ENCODE measurements at places on chromosomes 11 and 22.

GRCh38 chr11:121431820-121432526, 20.1 kb upstream of the SORL1 start:
- no peak for DNase-seq

DNA sequence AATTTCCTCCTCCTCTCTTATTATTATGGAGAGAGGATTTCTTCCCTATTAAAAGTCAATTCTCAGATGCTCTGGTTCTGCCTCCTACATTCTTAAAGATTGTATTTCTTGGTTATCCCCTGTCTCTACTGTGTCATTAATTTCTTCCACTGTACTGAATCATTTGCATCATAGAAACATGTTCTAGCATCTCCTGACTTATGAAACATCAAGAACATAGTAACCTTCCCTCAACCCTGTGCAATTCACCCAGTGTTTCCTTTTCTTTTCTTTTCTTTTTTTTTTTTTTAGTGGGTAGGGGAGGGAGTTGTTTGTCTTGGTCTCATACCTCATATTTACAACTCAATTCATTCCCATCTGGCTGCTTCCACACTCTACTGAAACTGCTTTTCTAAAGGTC, 288.0 kb upstream of the PLET1 start:
- no peak for DNase-seq

- peak; percentile 98 for DNase-seq
These were observed at the start of gene CYP2R1 for GRCh38 chr11:14892036-14892556. Gene CYP2R1, minus strand, starts transcription at chr11:14892231. Its CDS starts 26 bp downstream, at chr11:14892205.

DNA sequence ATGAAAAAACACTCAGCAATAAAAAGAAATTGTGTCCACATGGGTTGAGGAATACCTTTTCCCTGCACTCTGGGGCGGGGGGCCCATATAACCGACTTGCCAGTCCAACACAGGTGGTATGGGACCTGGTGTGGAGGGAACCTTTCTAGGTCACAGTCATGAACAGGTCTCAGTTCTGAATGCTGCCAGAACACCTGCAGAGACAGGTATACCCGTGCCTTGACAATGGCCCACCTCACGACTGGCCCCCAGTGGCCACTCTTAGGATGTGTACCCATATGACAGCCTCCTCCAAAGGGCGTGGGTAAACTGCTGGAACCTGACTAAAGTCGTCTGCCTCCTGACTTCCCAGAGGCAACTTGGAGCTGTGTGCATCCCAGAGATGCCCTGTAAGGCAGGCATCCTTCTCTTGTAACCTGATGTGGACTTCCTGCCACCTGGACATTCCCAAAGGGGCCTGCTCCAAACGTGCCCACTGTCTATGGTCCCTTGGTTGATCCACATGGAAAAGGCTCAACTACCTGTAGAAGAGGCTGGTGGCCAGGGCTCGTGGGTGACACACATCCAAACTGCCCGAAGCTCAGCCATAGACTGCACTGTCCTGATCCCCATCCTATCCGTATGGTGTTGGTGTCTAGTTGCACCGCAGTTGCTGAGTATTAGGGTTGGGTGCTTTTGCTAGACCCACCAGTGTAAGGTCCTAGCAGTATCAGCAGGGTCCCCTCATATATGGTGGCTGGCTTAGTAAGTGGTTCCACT, 859.3 kb downstream of the BRD1 start:
- DNase-seq = no peak

- DNase-seq = peak; percentile 54
These were observed 345.4 kb upstream of the KIRREL3 start for GRCh38 chr11:127345819-127346459.

- DNase-seq = peak; percentile 84
These were observed 25.1 kb upstream of the RELT start for GRCh38 chr11:73350908-73351636.

- peak; percentile 92 for DNase-seq
These were observed 32.9 kb downstream of the LRRC32 start for GRCh38 chr11:76637491-76638269.

- DNase-seq = no peak
These were observed 110.9 kb downstream of the TSPAN18 start for GRCh38 chr11:44837661-44838060.

DNA sequence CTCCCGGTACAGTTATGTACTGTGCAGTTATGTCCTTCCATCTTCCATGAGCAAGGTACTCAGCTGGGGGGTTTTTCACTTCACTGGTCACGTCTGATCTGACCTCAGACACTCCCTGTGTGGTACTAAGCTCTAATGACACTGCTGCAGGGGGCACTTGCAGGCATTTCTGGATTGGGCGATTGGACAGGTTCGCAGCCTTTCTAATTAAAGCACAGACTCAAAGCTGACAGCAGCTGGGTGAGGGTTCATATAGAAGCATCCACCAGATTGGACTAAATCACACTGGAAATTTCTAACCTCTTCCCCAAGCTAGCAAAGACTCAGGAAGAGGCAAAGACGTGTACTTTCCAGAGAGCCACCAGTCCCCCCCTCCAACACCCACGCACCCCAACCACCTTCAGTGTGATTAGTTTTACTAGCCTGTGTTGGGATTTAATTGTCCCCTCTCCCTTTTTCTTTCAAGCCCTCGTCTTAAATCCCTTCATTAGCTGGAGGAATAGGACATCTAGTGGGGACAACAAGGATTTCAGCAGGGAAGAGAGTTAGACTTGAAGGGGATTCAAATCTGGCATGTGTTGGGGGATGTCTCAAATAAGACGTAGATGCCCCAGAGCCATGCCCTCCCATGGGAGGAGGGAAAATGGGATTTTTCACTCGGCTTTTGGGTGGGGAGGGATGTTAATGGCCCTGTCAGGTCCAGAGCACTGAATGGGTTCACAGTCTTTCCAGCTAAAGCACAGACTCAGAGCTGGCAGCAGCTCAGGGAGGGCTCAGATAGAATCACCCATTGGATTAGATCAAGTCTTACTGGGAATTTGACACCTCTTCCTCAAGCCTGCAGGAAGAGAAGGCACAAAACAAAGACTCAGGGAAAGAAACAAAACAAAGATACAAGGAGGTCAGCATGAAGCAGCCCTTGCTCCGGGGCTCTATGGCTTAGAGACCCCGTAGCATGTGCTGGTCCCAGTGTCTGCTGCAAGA, 10.9 kb downstream of the INS start:
- DNase-seq = no peak

DNA sequence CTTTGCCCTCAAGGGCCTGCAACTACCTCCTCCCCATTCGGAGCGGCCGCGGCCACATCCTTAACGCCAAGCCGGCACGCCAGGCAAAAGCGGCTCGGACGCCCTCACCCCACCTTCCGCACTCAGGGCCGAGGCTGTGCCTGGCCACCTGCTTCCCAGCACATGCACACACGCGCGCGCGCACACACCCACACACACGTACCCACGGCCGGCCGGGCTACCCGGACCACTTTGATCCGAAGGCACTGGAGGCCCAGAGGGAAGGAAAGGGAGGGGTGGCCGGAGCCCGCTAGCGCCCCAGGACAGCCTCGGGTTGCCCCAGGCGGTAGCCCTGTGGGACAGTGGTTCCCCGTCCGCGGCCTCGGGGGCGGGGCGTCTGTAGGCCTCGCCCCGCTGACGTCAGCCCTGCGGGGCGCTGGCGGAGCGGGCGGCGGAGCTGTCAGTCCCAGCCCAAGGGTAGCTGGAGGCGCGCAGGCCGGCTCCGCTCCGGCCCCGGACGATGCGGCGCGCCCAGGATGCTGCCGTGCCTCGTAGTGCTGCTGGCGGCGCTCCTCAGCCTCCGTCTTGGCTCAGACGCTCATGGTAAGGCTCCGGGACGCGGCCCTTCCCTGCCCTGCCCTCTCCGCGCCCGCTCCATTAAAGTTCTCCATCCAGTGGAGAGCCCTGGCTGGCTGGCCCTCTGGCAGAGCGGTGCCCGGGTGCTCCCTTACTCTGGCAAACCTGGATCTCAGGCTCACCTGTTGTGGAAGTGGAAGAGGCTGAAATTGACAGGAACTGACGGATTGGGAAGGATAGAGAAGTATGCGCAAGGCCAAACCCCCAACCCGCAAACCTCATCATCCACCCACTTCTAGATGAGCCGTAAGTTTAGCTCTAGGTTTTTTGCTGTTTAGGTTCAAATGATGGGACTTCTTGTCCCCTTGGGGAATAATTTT, at the start of gene IL10RA:
Gene IL10RA (plus strand): TSS at position 442 of the 935 bp plus-strand sequence. CDS start 74 bp downstream, at position 516.
- DNase-seq = peak; percentile 89

- DNase-seq = no peak
These were observed 13.0 kb downstream of the C11orf86 start for GRCh38 chr11:66987924-66988637.

- no peak for DNase-seq
These were observed 26.8 kb downstream of the PAK1 start for GRCh38 chr11:77446911-77447629.

GRCh38 chr22:48724899-48725298, 1102.8 kb downstream of the BRD1 start:
- no peak for DNase-seq

- no peak for DNase-seq
These were observed at the start of gene MCAM for GRCh38 chr11:119316729-119317591. Gene MCAM, minus strand, starts transcription at chr11:119317130. Its CDS starts 29 bp downstream, at chr11:119317101.

DNA sequence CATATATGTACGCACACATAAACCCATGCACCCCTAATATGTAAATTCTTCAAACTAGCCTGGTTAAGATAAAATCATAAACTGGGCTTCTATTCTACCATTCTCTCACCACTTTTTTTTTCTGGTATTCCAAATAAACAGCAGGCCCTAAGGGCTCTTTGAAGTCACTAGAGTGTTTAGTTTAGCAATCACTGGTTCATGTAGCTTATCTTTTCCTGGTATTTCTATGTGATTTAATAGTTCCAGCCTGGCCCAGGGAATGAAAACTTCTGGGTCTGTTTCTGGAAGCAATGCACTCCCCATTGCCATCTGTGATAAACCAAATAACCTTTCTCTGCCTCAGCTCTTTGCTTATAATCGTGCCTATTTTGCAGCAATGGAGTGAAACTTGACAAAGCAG, 10.7 kb upstream of the MPPED2 start:
- DNase-seq = no peak

GRCh38 chr11:45805305-45806071, 539 bp downstream of the SLC35C1 start:
- no peak for DNase-seq

DNA sequence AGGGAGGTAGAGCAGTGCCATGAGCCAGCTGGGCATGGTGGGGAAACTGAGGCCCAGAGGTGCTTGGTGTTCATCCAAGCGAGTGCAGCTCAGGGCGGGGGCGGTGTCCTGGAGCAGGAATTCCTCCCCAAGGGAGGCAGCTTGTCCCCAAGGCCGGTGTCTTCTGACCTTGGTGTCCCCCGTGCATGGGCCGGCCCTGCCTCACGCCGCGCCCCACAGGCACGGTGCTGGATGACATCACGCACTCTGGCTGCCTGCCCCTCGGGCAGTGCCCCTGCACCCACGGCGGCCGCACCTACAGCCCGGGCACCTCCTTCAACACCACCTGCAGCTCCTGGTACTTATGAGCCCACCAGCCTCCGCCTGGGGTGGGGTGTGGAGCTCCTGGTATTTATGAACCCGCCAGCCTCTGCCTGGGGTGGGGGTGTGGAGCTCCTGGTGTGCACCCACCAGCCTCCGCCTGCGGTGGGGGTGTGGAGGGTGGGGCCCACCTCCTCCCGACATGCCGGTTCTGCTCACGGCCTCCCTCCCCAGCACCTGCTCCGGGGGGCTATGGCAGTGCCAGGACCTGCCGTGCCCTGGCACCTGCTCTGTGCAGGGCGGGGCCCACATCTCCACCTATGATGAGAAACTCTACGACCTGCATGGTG, 6.7 kb downstream of the MUC5B start:
- no peak for DNase-seq

DNA sequence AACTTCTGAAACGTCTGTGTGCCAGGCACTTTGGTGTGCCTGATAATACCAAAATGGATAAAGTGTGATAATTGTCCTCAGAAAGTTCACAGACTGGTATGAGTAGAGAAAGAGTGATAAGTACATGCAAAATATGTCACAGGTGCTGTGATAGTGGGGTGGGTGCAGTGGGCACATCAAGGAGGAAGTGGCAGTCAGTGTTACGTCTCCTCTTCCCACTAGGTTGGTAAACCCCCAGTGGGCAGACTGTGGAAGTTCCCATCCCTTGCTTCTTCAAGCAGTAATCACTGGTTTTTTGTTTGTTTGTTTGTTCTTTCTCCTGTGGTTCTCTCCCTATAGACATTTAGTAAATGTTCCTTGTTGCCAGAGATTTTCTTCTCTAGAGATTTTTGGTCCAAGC, 5.4 kb downstream of the RNF121 start:
- DNase-seq = peak; percentile 35

DNA sequence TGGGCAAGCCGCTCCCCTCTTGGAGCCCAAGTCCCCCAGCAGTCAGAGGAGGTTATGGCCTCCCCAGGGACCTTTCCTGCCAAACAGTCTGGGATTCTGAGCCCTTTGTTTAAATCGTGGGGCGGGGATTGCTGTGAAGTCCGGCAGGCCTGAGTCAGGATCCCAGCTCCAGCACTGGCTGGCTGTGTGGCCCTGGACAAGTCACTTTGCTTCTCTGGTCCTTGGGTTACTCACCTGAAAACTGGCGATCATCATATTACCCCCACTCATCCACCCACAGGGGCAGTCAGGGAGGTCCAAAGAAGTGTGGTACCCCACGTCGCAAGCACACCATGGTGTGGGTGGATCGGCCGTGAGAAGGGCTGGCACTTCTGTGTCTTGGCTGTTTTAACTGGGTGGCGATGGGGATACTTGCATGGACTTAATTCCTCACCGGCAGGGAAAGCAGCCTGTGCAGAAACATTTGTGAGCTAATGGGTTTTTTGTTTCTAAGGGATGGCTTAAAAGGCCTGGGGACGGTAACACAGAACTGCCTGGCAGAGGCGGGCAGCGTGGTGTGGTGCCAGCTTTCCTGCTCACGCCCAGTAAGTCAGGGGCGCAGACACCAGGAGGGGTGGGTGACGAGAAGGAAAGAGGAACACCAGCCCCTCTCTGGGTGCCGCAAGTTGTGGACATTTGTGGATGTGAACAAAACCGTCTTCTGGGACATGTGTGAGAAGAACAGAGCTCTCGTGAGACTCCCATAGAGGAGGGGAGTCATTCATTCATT, 31.6 kb upstream of the PRR5 start:
- DNase-seq = no peak

- DNase-seq = no peak
These were observed 57.6 kb downstream of the GRIA4 start for GRCh38 chr11:105667441-105667840.

DNA sequence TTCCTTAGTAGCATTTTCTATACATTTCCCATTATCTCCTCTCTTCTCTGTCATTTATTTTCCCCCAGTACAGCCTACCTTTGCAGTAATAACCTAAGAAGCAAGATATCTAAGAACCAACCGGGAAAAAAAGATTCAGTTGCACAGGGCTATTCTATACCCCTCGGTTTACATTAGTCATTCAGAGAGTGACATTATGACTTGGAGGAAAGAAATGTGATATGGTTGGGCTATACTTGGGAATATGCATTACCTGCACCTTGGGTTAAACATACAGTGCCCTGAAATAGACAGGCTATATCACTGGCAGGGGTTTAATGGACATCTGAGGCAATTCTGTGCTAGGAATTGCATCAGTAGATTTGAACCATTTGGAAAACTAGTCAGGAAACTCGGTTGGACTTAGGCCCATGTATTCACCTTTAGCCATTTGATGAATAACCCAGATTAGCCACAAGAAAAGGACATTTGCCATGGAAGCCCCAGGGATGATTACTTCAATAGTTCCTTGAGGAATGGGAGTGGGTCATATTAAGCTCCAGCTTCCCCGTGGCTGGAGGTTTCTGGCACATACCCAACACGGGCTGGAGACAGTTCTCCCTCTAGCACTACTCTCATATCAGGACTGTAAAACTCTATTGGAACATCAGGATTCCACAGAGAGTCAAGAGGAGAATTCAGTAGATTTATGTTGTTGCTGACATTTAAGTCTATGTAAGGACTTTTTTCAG, 973.2 kb downstream of the NTM start:
- DNase-seq = no peak

Measured in NAMALWA (cell line).